Left cardiac atrium (tissue), 4 donors: ENCODE measurements at places on chromosomes 5 and 9. TPM values are rescaled to one million over a fixed set of nuclear protein-coding genes. Genes with fewer than 3 reads are reported as not detected.

GRCh38 chr5:20105915-20106314, 117.9 kb upstream of the CDH18 start:
- DNase-seq: no peak

GRCh38 chr5:125478599-125478998, 732.2 kb upstream of the ZNF608 start:
- no peak for DNase-seq

GRCh38 chr5:109614301-109614700, 75.4 kb upstream of the MAN2A1 start:
- no peak for DNase-seq

DNA sequence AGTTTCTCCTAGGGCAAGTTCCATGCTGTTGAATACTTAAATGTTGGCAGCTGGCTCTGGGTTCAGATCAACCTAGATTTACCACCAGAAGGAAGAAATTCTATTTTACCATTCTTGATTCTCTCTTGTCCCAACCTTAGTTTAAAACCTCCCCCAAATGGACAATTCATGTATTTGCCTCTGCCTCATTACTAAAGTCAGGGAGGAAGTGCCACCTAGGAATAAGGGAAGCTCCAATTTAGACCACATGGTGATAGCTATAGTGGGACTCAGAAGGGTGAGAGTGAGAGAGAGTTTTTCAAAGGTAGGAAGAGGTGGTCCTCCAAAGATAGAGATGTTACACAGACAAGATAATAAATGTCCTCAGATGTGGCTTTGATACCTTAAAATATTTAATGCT, 53.4 kb upstream of the PAM start:
- DNase-seq: no peak

- no peak for DNase-seq
These were observed 65.8 kb upstream of the PAPPA start for GRCh38 chr9:116087751-116088194.

GRCh38 chr9:4228606-4229005, 71.3 kb downstream of the GLIS3 start:
- DNase-seq: no peak

DNA sequence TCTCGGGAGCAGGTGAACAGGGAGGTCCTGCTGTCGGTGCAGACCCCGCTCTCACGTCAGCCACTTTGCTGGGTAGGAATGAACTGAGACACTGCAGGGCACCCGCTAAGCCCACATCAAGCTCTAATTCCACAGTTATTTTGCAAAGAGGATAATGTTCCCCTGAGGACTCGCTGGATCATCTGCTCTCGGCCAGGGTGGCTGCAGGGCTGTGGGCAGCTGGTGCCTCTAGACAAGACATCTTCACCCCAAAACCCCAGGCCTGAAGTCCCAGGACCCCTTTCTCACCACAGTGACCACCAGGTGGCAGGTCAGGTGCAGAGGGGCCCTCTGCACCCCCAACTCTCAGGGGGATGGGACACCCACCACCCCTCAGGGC, 135.1 kb upstream of the PPP1R26 start:
- peak; percentile 9 for DNase-seq

DNA sequence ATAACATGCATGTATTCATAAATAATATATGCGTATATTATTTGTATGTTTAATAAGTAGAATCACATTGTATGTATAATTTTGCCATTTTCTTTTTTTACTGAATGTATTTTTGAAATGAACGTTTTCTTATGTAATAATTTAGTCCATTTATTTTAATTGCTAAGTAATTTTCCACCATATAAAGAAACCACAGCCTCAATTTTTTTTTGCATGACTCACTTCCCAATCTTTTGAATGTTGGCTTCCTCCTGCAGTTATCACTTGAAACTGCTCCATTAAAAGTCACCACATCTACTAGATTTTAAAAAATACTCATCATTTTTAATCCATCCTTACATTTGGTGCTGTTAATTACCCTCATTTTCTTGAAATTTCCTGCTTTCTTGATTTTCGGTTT, 363.3 kb upstream of the MEF2C start:
- no peak for DNase-seq

- DNase-seq: no peak
These were observed 102.2 kb downstream of the SERINC5 start for GRCh38 chr5:80153586-80154126.

- DNase-seq: peak; percentile 53
These were observed 890 bp downstream of the PIK3R1 start for GRCh38 chr5:68216245-68217046.

DNA sequence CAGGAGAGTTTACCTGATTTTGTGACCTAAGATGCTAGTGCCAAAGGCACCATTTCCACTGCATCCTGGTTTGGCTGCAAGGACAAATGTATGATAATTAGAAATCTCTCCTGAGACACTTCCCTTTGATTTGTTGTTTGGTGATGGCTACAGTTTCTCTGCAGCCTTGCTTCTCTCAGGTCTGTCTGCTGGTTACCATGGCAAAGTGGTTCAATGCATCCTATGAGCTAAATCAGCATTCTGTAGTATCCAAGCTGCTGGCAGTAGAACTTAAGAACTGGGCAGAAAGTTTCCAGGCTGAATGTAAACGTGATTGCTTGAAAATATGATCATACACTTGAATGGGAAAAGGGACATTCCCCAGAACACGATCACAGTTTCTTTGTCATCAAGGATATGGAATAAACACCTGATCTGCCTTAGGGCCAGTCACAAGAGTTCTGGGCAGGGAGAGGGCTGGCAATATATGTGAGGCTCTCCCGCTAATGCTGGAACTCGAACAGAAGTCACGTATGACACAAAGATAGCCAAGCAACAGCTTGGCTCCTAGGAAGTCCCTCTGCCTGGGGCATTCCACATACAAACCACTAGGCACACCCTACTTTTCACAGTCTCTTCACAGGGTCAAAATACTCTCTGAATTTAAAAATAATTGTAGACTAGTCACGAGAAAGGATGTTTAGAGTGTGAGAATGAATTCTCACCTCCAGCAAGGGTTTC, 138.1 kb upstream of the GRAMD2B start:
- DNase-seq: no peak

GRCh38 chr9:83536332-83536731, 1.9 kb downstream of the FRMD3 start:
- no peak for DNase-seq

GRCh38 chr5:177310332-177310731, 1.4 kb downstream of the MXD3 start:
- DNase-seq: no peak

DNA sequence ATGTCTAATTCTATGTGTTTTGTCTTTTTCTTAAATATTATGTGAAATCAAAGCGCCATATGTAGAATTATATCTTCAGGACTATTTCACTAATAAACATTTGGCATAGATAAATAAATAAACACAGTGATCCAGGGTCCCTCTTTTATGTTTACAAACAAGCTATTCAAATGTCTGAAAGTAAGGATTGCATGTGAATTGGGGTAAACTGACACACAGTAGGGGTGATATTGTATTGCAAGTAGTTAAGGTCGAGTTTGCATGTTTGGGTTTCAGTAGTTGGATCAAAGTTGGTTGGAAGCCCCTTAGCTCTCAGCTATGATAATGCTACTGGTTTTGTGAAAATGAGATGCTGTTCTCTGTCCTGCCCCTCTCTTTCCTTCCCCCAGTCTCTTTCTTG, 11.4 kb downstream of the ISL1 start:
- no peak for DNase-seq

DNA sequence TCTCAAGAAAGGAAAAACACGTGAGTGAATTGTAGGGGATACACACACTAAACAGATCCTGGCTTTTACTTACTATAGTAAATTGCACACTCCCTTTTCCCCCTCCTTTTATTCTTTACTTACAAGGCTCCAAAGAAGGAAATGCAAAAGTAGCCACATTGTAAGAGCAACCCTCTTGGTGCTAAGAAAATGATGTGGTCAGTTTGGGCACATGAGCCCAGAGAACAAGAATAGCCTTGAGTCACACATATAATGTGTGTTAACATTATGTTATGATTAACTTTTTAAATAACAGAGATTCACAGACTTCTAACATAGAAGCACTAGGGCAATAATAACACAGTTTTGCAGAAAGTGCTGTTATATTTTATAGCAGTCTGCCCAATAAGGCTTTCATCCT, 48.5 kb downstream of the PCSK5 start:
- DNase-seq: no peak

DNA sequence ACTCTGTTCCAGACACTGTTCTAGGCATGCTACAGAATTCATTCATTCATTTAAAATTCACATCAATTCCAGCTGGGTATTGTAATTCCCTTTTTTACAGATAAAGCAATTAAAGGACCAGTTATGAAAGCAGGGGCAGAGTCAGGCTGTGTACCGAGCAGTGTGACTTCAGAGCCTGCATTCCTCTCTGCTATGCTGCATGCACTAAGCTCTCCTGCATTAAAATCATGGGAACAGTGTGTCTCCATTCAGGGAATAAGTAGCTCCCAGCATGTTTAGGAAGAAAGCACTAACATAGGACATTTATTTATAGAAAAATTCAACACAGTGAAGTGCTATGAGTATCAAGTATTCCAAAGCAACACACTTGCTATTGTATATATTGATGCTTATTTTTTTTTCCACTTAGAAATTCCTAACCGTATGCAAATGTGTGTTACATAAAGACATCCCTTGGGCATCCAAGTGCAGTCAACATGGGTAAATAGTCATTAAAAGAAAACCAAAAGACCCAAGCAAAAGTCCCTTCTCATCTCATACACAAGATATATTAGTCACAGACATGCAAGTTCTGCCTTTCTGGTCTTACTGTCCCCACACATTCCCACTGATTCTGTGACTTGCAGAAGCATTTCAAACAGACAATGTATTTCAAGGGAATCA, 173.7 kb downstream of the GABRB2 start:
- DNase-seq: no peak

GRCh38 chr5:141850244-141850768, 27.9 kb downstream of the PCDH1 start:
- DNase-seq: peak; percentile 56

DNA sequence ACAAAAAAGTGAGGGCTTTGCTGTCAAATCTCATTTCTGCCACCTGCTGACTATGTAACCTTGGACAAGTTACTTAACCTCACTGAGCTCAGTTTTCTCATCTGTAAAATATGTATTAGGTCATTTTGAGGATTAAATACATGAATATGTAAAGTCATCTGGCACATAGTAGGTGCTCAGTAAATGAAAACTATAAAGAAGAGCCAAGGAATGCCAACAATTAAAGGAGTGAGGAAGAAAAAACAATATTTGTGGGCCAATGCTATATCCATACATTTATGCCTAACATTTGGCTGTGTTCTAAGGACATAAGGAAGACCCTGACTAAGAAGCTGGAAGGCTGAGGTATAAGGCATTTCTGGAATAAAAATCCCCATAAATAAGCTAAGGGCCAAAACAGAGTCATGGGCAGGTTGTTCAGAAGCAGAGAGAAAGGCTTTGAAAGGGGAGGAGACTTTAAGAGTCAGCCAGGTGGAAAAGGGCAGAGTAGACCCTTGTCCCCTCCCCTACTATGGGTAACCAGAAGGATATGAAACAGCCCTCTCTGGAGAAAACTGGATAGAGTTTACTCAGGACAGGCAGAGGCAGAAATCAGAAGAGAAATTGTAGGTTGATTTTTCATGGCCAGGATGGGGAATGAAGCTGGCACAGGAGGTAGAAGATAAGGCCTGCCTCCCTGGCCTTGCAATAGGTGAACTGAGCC, 47.6 kb upstream of the SIL1 start:
- no peak for DNase-seq

DNA sequence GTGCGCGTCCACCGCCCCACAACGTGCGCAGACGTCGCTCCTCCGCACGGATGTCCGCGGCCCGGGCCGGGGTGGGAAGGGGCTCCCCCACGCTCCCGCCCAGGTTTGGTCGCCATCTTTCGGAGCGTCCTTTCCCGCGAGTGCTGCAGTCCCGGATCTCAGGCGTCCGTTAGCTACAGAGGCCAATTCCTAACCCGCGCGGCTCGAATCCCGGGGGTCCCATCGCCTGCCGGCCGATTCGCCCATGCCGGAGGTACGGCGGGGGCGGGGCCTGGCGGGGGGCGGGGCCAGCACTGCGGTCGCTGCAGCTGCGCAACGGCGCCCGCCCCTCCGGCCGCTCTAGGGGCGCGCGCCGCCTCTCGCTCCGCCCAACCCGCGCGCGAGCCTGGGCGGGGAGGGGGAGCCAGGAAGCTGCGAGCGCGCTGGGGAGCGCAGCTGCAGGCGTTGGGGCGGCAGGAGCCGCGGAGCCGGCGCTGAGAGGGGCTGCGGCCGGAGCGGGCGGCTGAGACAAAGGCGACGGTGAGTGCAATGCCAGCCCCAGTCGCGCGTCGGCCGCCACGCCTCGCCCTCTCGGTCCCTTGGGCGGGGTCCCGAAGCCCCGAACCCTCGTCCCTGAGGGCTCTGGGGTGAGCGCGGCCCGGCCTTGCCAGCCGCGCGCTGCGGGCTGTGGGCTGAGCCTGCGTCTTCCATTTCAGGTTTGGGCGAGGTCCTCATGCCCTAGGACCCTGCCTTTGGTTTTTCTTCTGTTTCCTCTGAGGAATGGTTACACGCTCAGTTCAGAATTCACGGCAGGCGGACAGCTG, at the start of gene CDC42SE2:
CDC42SE2 (plus strand) TSS at position 406 of the 803 bp plus-strand sequence. CDS start 95,441 bp downstream, outside the sequence.
- DNase-seq: peak; percentile 87

GRCh38 chr9:129109952-129110739, 447 bp downstream of the CRAT start:
- DNase-seq: peak; percentile 43

DNA sequence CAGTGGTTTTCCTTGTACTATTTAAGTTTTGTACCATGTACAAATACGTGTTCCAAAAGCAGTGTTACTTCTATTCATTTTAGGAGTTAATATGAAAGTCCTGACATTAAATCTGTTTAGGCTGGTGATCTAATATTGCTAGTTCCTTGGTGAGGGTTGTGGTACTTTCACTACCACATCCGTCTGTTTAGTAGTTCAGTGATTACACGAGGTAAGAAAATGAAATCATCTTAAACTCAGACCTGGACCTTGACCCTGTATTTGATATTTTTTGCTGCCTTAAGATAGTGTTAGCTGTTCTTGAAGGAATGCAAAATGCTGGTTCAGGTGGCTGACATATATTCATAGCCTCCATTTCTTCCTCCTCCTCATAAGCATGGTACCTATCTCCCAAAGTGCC, 50.3 kb downstream of the MTAP start:
- DNase-seq: no peak

- DNase-seq: peak; percentile 47
These were observed at the start of gene HMCN2 for GRCh38 chr9:130265431-130266235. TSS of gene HMCN2 (plus strand) at chr9:130265760. CDS start at chr9:130265879, 119 bp downstream.

The ZNF367 gene
- total RNA-seq: 3.1 TPM

The LHFPL2 gene
- total RNA-seq: 23.9 TPM

The PCSK1 gene
- total RNA-seq: 3.1 TPM

The CCL21 gene
- total RNA-seq: 19.0 TPM

The NIPSNAP3A gene
- 20.3 TPM for total RNA-seq

The SLC6A3 gene
- not detected for total RNA-seq

The BTF3 gene
- total RNA-seq: 364 TPM

The CCIN gene
- total RNA-seq: not detected

The PCA3 gene
- not detected for total RNA-seq

The TNFSF8 gene
- 1.2 TPM for total RNA-seq

The ADGRD2 gene
- not detected for total RNA-seq

The HMCN2 gene
- 6.0 TPM for total RNA-seq

The IL3 gene
- not detected for total RNA-seq

The PRR7 gene
- 0.59 TPM for total RNA-seq
